ENCODE measurements at places on chromosomes 12 and 14.

DNA sequence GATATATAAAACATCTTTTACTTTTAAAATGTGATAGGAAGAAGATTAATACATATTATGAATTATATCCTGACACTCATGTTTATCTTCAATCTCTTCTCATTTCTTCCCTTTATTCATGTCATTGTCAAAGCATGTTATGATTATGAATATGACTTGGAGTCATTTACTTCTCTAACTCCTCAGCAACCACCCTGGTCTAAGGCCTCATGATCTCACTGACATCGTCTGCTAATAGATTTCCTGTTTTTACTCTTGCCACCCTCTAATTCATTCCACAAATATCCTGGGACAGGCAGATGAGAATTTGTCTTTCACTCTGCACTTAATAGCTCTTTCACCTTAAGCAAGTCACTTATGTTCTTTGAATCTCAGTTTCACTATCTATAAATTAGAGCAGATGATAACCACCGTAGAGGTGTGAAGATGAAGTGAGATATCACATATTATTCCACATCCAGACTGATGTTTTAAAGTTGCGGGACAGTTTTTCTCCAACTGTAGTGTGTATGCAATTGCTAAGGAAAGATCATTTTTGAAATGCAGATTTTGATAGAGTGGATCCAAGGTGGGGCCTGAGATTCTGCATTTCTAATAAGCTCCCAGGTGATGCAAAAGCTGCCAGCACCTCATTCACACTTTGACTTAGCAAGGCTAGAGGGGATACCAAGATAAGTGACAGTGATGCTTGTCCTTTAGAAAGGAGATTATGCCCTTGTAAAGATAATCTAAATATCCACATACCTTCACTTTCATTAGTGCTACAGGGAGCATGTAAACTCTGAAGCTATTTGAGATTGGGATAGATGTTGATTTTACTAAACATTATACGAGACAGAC lies 3.3 kb upstream of the IAPP start:
- DNase-seq, result no peak

DNA sequence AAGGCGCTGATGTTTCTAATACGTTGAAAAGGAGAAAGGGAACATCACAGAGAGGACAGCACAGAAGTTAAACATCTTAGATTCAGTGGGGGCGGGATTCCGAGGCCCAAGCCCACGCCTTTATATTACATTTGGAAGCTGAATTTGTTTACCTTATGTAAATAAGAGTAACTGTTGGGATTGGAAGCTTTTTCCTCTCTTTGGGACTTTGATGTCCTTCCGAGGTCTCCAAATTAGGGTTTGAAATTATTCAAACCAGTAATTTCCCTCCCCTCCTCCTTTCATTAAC lies 6.4 kb downstream of the FOXA1 start:
- no peak for DNase-seq

DNA sequence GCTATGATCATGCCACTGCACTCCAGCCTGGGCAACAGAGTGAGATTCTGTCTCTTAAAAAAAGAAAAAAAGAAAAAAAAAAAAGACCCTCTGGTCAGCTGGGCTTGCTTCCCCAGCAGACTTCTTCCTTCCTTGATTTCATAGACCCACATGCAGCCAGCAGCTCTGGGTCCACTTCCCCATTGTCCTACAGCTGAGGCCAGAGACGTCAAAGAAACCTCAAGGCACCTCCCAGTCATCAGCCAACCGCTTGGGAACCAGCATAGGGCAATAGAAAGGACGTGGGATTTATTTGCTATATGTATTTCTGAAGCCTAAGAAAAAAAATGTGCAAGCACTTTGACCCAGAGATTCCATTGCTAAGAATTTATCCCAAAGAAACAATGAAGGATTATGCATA lies 35.4 kb upstream of the SPPL3 start:
- DNase-seq, result no peak

GRCh38 chr14:21056520-21057163 lies 980 bp upstream of the RNASE8 start:
- DNase-seq, result no peak

- no peak for DNase-seq
Measured at GRCh38 chr12:124754949-124755800, 108.5 kb downstream of the SCARB1 start.

GRCh38 chr14:76755610-76756370 lies 5.5 kb upstream of the VASH1 start:
- no peak for DNase-seq

GRCh38 chr14:22200977-22201605 lies 387.9 kb downstream of the DAD1 start:
- DNase-seq, result no peak

GRCh38 chr12:90974286-90974685 lies 19.3 kb upstream of the CCER1 start:
- DNase-seq, result no peak

DNA sequence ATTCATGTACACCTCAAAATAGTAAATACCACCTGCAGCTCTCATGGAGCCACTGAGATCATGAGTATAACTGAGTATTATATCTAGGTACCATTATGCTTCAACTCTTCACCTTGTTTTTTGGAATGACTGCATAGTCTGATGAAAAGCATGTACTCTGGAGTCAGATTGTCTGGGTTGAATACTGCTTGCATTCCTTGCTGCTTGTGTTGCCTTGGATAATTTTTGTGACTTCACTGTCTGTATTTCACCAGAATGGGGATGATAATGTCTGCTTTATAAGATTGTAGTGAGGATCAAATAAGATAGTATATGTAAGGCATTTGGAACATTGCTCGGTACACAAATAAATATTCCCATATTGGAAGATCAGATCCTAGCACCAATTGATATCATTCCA lies 54.2 kb downstream of the SUSD6 start:
- DNase-seq, result no peak
